Inflammatory macrophage treated with lipopolysaccharide for 1 hour (primary cell): ENCODE measurements at places on chromosomes 2 and 18.

- DNase-seq, result no peak
Measured at GRCh38 chr2:669323-669722, 7.9 kb downstream of the TMEM18 start.

- peak; percentile 57 for DNase-seq
Measured at GRCh38 chr18:78625847-78626246, 353.8 kb upstream of the SALL3 start.

- DNase-seq, result no peak
Measured at GRCh38 chr2:54350426-54350825, 94.4 kb upstream of the TSPYL6 start.

DNA sequence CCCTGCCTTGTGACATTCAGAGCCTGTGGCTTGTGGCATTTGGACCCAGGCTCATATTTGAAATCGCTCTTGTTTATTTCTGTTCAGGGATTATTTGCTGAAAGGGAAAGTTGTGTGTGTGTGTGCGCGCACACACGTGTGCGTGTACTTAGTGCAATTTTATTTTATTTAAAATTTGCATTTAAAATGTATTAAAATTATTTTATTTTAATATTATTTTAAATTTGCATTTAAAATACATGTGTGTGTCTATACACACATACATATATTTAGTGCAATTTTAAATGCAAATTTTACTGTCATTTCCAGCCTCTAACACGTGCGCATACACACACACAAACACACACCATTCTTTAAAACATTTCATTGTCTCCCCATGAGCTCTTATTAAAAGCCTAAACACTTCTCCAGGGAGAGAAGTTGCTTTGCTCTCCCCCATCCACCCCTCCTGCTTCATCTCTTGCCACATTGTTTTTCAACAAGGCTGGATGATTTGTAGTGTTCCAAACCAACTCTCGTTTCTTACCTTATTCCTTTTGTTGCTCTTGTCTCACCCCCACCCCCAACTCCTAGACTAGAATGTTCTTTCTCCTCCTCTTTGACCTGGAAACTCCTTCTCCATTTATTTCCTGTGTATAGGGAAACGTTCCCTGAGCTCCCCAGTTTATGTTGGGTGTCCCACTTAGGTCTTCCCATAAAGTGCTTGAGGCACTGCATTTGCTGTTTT, 3.8 kb upstream of the CCDC68 start:
- no peak for DNase-seq

DNA sequence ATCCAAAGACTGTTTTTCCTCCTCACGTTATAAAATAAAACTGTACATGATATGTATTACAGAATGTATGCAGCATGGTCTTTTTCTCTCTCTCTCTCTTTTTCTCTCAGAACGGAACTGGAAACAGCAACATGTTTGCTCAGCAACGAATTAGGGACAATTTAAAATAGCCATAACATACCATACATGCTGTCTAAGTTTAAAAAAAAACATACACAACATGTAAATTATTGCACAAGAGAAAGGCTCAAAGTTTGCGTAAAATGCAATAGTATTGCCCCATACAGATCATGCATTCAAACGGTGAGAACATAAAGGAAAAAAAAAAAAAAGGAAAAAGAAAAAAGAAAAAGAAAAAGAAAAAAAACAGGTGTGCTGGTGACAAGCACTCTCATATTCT, 93.6 kb downstream of the BCL11A start:
- no peak for DNase-seq

- DNase-seq, result no peak
Measured at GRCh38 chr2:235091421-235091820, 139.6 kb downstream of the SH3BP4 start.

DNA sequence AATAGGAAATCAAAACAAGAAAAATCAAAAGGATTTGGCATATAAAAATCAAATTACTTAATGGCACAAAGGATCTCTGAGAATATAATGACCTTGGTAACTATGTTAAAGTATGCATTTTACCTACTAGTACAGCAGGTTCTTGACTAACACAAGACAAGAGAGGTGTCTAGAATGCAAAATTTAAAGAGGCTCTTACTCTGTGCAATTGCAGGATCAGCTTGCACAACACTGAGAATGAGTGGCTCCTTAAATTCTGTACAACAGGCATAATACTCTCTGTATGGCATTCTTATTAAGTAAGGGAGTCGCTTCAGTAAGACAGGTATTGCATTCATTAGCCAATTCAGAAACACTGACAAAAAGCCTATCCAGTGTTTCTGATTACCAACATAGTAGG, 72.6 kb downstream of the UGP2 start:
- DNase-seq, result no peak

- no peak for DNase-seq
Measured at GRCh38 chr2:69979902-69980807, 18.7 kb upstream of the ASPRV1 start.

- no peak for DNase-seq
Measured at GRCh38 chr18:79738581-79739439, 58.9 kb upstream of the KCNG2 start.

- DNase-seq, result no peak
Measured at GRCh38 chr2:164839914-164840457, 1.6 kb downstream of the COBLL1 start.

DNA sequence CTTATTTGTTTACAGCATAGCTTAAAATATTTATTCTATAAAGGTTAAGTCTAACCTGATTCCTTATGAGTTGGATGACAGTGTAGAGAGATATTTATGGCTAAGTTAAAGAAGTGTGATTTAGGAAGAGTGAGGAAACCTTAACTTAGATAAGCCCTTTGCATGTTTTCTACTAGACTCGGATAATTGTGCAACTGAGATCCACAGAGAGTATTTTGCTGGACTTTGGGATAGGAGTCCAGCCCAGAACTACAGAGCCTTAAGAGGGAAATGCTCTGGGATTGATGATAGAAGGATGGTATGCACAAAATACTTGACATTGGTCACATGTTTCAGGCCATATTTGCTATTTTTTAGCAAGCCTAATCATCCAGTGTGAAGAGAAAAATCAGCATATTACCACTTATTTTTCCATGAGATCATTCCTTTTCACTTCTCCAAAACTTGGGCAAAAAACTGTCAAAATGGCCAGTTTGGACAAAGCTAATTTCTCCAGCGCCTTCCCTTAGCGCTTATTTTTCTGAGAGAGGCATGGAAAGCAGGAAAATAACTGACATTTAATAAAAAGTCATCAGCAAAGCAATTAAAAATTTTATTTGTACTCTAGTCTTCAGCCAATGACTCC, 3.1 kb downstream of the CD28 start:
- no peak for DNase-seq

- DNase-seq, result peak; percentile 16
Measured at GRCh38 chr18:25164848-25165811, 186.8 kb downstream of the ZNF521 start.

- no peak for DNase-seq
Measured at GRCh38 chr2:142707318-142707717, 170.1 kb upstream of the KYNU start.

- no peak for DNase-seq
Measured at GRCh38 chr2:132884292-132884691, 214.3 kb upstream of the LYPD1 start.

- no peak for DNase-seq
Measured at GRCh38 chr18:9826685-9827084, 59.1 kb upstream of the TXNDC2 start.

DNA sequence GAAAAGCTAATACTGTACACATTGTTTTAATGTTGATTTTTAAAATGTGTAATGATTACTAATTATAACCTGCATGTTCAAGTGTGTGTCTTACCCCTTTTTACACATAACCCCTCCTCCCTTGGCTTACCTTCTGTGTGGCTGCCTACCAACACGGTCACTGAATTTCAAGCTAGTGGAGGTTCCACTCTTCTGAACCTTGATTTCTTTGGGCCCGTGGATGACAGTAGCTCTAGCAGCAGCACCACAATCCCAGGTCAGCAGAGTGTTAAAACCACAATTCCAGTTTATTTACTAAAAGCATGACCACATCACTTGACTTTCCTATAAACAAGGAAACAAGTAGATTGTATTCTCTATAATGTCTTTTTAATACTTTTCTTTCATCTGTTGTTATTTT, 56.9 kb downstream of the AFTPH start:
- DNase-seq, result no peak

- DNase-seq, result peak; percentile 34
Measured at GRCh38 chr2:44596537-44597320, 235.0 kb downstream of the CAMKMT start.

DNA sequence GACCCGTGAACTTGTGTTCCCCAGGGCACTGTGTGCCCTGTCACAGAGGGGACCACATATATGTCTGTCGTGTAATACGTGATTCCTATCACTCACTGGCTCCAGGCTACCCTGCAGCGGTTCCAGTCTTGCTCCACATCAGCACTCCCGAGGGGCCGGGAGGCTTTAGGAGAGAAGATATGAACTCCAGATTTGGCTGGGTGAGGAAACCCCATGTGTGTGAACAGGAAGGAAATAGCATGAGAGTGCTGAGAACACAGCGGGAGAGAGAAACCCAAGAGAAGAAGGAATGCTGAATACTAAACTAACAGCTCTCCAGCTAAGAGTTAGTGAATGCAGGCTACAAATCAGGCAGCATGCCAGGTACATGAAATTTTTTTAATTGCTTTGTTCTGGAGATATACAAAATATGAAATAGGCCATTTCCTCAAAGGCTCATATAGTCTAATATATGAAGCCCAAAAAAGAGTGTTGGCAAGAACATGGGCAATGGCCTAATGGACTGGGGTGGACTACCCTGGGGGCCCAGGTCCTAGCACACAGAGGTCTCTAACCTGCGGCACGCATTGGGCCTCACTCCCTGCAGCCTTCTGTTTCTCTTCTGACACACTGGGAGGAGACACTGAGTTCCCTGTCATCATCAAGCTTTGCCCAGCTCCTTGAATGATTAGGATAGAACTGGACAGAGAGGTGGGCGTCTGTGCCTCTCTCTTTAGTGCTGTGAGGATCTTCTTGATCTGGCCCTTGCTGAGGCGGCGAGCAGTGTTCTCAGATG, 372.8 kb upstream of the RAB6C start:
- no peak for DNase-seq

- no peak for DNase-seq
Measured at GRCh38 chr2:99857867-99858444, 284.4 kb downstream of the AFF3 start.

DNA sequence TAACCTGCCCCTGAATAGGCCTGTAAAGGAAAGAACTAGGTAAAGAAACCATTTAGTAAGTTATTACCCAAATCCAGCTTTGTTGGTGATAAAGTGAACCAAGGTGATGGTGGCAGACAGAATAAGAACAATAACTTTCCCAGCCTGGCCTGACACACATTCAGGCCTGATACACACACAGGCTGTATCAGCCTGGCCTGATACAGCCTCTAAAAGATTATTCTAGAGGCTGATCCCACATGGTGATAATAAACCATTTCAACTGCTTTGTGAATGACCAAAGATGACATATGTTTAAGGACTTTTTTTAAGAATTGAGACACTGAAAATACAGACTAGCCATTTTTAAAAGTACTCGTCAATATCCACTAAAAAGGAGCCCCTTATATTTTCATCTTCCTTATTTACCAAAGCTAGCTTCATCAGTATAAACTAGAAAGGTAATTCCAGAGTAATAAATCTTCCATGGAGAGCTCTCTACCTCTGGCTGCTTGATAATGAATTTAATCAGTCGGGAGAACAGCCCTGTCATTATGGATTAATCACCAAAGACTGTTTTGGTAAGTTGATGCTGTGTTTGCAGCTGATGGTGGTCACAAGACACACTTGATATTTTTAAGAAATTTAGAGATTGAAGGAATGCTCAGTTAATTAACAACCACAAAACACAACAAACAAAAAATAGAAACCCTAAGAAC, 77.2 kb downstream of the SLC8A1 start:
- DNase-seq, result no peak

GRCh38 chr2:8022908-8023640, 658.8 kb upstream of the ID2 start:
- peak; percentile 82 for DNase-seq

DNA sequence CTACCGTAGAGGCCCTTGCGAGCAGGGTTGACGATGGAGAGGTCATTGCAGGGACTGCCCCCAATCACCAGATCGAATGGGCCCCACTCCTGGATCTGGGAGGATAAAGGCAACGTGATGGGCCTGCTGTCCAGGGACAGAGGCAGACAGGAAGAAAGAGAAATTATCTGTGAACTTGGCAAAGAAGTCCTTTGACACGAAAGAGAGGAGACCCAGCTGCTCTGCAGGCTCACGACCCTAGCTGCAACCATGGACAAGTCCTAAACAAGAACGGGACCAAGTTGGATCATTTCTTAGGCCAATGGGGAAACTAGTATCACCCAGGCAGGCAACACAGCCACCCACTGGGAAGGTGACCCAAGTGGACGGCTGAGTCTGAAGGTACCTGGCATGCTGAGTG, 72.3 kb upstream of the POMC start:
- no peak for DNase-seq

GRCh38 chr2:239114616-239115265, 266.9 kb downstream of the TWIST2 start:
- no peak for DNase-seq

GRCh38 chr2:208549546-208550158, 143.1 kb downstream of the PTH2R start:
- no peak for DNase-seq

GRCh38 chr2:222669353-222669752, 2.1 kb upstream of the MOGAT1 start:
- no peak for DNase-seq

- no peak for DNase-seq
Measured at GRCh38 chr2:20652673-20653575, 2.0 kb upstream of the HS1BP3 start.

- no peak for DNase-seq
Measured at GRCh38 chr2:222362336-222362735, 62.0 kb upstream of the SGPP2 start.

DNA sequence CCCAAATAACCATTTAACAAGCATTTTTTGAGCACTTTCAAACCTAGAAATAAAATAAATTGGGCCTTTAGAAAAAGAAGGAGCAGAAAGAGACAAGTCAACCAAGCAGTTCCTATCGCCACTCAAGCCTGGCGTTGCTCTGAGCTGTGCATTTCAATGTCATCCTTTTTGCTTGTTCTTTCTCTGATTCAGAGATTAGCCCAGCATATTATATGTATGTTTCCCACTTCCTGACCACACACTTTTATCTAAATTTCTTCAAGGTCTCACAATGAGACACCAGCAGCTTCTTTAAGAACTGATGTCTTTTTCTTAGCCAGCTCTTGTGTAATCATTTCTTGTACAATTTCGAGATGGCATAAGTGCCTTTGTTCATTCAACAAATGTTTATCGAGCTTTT, 344.5 kb upstream of the ID2 start:
- no peak for DNase-seq
